ENCODE measurements at places on chromosomes 2 and 18. TPM values are rescaled to one million over a fixed set of nuclear protein-coding genes. Genes with fewer than 3 reads are reported as not detected.

Gene MC2R
- not detected for total RNA-seq

Gene ASPRV1
- 0.25 TPM for total RNA-seq

Gene RESP18
- total RNA-seq = not detected

Gene CCT4
- total RNA-seq = 318 TPM

Gene PLCL1
- total RNA-seq = not detected

Gene NRP2
- total RNA-seq = 134 TPM

Gene POTEI
- not detected for total RNA-seq

Gene MTIF2
- total RNA-seq = 39.8 TPM

Gene CPSF3
- 46.6 TPM for total RNA-seq

Gene SP3
- total RNA-seq = 36.7 TPM

Gene GCA
- 6.9 TPM for total RNA-seq

Gene C2orf92
- 1.00 TPM for total RNA-seq

Gene RALB
- total RNA-seq = 57.1 TPM

Gene SLC23A3
- total RNA-seq = 0.82 TPM

Gene LINC00305
- not detected for total RNA-seq

Gene OST4
- total RNA-seq = 562 TPM

Gene IL1RL1
- total RNA-seq = 1.0 TPM

Gene CEP68
- total RNA-seq = 11.5 TPM

Gene PPM1G
- 152 TPM for total RNA-seq

Gene TNFRSF11A
- total RNA-seq = 7.8 TPM

Gene MC4R
- not detected for total RNA-seq

Gene GPR75
- total RNA-seq = 2.3 TPM

Gene SAG
- not detected for total RNA-seq

Gene FIGN
- 2.7 TPM for total RNA-seq

Gene HOXD12
- not detected for total RNA-seq

Gene CACNB4
- total RNA-seq = 0.15 TPM

Gene ASB18
- not detected for total RNA-seq

Gene TDRD15
- not detected for total RNA-seq

Gene GPR35
- 0.61 TPM for total RNA-seq

Gene ATG9A
- 47.5 TPM for total RNA-seq

Gene HOXD9
- 1.3 TPM for total RNA-seq

Gene IL1R1
- 35.7 TPM for total RNA-seq

Gene TMEM178A
- 0.08 TPM for total RNA-seq

Gene RUFY4
- total RNA-seq = 0.09 TPM

Gene RNF152
- 0.13 TPM for total RNA-seq

Gene PTPRN
- total RNA-seq = 1.0 TPM

Gene FN1
- total RNA-seq = 307 TPM

Gene CCBE1
- 9.7 TPM for total RNA-seq

Gene INO80B
- total RNA-seq = 56.4 TPM

Gene CD28
- not detected for total RNA-seq

Gene TCF23
- not detected for total RNA-seq

Gene ANKRD29
- 18.1 TPM for total RNA-seq

Gene COL3A1
- total RNA-seq = 0.20 TPM

Gene IL1RL2
- total RNA-seq = not detected

Gene BOLL
- not detected for total RNA-seq

Gene LOXHD1
- total RNA-seq = not detected

Gene ABCA12
- 0.23 TPM for total RNA-seq

Gene SCN1A
- not detected for total RNA-seq
